NCI-H345 (cell line): ENCODE measurements at places on chromosomes 16 and 17.

- no peak for DNase-seq
Observed at GRCh38 chr16:80056324-80056723, 455.8 kb upstream of the MAF start.

- DNase-seq: no peak
Observed at GRCh38 chr17:19410875-19411620, at the start of gene RNF112. RNF112 (plus strand) TSS chr17:19411232; CDS start chr17:19411409, 177 bp downstream.

- DNase-seq: no peak
Observed at GRCh38 chr16:2910441-2910969, 1.2 kb upstream of the FLYWCH1 start.

DNA sequence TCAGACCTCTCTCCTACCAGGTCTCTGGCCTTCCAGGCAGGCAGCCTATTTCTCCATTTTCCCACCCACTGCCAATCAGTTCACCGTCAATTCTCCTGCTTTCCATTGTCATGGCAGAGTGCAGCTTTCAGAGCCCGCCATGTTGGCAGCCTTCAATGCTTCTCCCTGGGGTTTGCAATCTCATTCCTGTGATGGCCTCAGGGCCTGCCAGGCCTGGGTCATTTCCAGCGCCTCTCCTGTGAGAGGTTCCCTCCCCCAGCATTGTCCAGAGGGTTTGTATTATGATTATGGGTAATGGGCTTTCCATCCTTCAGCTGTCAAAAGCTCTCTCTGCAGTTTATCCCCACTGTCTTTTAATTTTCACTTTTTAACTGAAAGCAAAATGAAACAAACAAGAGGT lies 716.6 kb upstream of the CDH8 start:
- no peak for DNase-seq

- no peak for DNase-seq
Observed at GRCh38 chr17:31690151-31690551, 168.9 kb downstream of the COPRS start.

- no peak for DNase-seq
Observed at GRCh38 chr17:9256361-9256750, 235.0 kb downstream of the NTN1 start.

DNA sequence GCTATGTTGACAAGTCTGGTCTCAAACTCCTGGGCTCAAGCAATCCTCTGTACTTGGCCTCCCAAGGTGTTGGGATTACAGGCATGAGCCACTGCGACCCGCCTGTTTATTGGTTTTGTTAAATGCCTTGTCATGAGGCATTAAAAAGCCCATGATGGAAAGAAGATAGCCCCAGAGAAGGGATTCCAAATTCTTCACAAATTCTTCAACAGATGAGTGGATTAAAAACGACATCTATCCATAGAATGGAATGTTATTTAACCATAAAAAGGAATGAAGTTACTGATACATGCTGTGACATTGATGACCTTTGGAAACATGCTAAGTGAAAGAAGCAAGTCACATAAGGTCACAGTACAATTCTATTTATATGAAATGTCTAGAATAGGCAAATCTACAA lies 4.7 kb downstream of the SGF29 start:
- DNase-seq: no peak
